ENCODE measurements at places on chromosomes 1 and 21.
A peak's percentile ranks its signal among the peaks of the same experiment; 100 is the strongest.

GRCh38 chr1:195804547-195804946 is 803.7 kb downstream of the KCNT2 start:
- DNase-seq = no peak

DNA sequence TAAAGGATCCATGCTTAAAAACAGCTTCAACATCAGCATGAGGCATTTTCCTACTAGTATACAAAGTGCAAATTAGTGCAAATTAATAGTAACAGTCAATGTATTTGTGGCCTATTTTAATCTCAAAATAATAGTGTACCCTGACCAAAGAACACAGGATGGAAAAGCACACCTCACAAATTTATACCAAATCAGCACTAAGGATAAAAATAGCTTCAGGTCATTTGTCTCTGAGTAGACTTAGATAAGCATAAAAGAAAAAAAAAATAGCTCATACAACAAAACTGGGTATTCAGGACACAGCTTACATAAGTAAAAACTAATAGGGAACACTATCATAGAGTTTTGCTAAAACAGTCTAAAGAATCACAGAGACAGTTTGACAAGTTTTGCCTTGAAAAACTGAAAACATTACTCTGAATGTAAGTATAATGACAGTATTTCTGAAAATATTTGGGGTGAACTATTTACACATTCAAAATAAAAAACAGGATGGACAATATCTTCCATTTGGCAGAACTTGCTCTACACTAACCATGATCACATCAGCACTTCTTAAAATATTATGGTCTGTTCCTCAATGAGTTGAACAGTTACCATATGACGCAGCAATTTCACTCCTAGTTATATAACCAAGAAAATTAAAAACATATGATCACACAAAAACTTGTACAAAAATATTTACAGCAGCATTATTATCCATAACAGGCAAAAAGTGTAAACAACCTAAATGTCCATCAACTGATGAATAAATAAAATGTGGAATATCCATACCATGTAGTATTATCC is 46.3 kb downstream of the RNF115 start:
- no peak for DNase-seq

DNA sequence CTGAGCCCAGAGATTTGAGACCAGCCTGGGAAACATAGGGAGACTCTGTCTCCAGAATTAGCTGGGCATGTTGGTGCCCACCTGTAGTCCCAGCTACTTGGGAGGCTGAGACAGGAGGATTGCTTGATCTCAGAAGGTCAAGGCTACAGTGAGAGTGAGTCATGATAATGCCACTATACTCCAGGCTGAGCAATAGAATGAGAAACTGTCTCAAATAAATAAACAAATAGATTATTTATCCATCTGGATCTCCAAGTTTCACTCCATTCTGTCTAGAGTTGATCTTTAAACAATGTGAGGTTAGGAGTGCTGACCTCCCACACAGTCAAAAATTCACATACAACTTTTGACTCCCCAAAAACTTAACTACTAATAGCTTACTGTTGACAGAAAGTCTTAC is 106.8 kb upstream of the PALMD start:
- DNase-seq = no peak

DNA sequence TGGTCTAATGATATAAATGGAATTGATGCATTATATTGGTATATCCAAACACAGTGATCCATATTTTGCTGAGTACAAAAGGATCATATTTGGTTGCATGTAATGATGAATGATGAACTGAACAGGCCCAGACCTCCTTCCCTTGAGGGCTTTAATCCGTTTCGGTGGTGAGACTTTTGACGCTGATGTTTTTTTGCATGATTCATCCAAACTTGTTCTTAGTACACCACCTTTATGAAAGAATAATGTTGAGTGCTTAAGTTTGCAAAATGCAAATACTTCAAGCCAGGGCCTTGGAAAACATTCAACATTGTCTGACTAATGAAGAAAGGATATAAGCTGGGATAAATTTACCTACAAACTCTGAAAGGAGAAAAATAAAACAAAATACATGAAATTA is 19.2 kb downstream of the HOOK1 start:
- DNase-seq = no peak

- DNase-seq = no peak
Observed at GRCh38 chr1:101733340-101733739, 263.4 kb downstream of the OLFM3 start.

DNA sequence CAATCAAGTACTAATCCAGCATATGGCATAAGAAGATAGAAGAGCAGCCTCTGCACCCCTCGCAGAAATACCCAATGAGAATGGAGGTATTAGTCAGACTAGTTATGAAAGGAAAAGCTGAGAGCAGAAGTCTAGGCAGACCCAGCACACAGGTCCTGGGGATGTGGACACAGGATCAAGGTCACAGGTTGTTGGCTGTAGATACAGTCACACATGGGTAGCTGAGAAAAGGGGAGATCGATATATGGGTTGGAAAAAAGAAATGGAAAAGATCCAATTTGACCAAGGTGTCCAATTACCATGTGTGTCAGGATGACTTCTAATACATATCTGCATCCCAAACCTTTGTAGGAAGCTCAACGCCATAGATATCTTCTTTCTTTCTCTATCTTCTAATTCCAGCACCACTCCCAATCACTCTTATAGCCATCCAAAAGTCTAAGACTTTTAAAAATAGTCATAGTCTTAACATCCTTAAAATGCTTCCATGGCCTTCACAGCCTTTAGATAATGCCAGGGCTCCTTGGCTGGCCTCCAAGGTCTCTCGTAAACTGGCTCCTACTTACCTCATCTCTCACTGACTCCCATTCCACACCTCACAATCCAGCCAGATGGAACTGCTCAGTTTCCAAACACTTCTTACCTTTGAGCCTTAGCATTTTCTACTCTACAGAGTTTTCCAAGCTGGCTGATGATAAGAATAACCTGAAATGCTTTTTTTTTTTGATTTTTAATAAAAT is 8.3 kb upstream of the ZC3H11B start:
- no peak for DNase-seq

DNA sequence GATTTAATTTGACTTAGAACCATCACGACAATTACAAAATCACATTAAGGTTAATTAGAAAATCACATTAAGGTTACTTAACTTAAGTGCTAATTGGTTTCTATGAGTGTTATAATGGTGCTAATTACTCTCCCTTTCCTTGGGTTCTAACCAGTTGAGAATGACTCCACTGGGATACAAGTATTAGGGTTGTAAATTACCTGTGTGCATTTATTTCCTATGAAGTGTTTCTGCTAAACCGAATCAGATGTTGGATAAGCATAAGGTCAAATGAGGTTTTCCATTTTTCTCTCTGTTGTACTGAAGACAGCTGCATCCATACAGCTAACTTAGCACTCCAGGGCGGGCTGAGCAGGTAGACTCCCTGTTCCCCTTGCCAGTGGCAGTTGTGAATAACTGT is 610.3 kb upstream of the TMPRSS15 start:
- no peak for DNase-seq

- no peak for DNase-seq
Observed at GRCh38 chr1:197567442-197567841, 207.8 kb downstream of the DENND1B start.

- DNase-seq = no peak
Observed at GRCh38 chr21:14119038-14119437, 91.7 kb downstream of the LIPI start.

- peak; percentile 27 for DNase-seq
Observed at GRCh38 chr1:1677718-1678580, 14.6 kb downstream of the SLC35E2B start.

GRCh38 chr1:114152089-114152507 is 1.6 kb downstream of the SYT6 start:
- no peak for DNase-seq

DNA sequence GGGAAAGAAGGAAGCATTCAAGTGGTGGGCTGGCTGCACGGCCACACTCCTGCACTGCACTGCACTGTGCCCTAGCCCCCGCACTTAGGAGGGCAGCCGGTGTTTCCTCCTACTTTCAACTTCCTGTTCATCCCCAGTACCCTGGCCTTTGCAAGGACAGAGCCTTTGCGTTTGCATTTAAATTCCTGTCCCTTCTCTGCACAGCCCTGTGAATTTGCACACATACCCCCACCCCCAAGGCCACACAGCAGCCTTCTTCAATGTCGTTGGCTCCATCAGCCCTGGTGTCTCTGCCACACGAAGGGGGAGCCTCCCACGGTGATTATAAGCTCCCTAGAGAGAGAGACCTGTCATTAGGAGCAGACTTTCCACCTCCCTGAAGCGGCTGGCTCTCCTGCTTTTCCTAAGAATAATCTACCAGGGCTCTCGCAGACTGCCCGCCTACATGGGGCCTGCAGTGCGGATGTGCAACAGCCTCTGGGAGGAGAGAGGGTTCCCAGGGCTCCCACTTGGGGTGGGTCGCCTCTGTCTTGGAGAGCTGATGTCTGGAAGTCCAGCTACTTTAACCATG is 13.2 kb upstream of the SLC45A3 start:
- DNase-seq = no peak

DNA sequence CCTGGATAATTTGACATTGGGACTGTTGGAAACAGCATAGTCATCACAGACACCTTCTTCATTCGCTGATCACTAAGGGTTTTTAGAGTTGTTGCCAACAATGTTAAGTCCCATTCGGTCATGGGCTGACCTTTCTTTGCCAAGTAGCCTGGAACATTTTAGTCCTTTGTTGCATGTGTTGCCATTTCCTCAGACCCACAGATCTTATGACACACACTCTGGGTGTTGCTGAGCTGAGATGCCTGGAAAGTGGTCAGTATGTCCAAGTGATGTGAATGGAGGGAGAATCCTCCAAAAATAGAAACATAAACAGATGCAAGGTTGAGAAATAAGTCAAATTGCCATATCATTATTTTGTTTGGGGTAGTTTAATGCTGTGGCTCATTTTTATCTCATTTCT is 61.5 kb upstream of the GJA5 start:
- DNase-seq = no peak

GRCh38 chr1:152486400-152487006 is 24.1 kb upstream of the LCE5A start:
- DNase-seq = no peak

- no peak for DNase-seq
Observed at GRCh38 chr1:239814306-239814881, 277.3 kb upstream of the FMN2 start.

DNA sequence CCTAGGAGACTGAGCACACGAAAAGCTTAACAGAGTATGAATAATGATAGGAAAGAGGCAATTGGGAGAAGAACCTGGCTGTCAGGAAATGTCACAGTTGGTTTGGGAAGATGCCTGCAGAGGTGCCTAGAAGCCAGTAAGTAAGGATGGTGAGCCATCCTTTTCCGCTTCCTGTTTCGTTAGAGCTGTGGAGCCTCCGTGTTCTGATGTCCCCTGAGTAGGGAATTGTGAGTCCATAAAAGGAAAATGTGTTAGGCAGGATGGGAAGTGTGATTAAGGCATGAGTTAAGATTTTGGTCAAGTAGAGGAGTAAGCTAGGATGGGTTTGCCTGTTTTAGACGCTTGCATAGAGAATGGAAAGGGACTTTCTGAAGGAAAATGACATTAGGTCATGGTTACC is 9.0 kb downstream of the CLIC4 start:
- DNase-seq = no peak

- DNase-seq = no peak
Observed at GRCh38 chr21:45499970-45500577, 42.2 kb downstream of the SLC19A1 start.

- no peak for DNase-seq
Observed at GRCh38 chr1:56094168-56094567, 485.2 kb downstream of the PLPP3 start.

DNA sequence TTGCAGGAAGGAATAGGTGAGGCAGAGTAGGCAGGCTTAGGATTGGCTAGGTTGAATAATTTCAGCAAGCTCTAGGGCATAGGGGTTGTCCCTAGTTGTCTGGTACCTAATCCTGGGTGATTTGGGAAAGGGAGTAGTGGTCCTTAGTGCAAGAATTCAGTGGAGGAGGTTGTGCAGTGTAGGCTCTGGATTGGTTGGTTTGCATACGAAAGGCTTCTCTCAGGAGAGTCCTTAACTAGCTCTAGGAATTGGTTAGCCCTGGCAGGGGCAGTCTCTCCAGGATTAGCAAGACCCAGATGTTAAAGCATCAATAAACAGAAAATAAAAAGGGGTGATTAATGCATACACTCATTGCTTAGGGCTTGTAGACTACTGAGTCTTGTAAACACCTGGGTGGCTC is 9.6 kb upstream of the CD101 start:
- DNase-seq = no peak

GRCh38 chr1:58529284-58529683 is 17.2 kb downstream of the OMA1 start:
- no peak for DNase-seq

GRCh38 chr1:225556694-225557093 is 96.2 kb downstream of the ENAH start:
- no peak for DNase-seq

DNA sequence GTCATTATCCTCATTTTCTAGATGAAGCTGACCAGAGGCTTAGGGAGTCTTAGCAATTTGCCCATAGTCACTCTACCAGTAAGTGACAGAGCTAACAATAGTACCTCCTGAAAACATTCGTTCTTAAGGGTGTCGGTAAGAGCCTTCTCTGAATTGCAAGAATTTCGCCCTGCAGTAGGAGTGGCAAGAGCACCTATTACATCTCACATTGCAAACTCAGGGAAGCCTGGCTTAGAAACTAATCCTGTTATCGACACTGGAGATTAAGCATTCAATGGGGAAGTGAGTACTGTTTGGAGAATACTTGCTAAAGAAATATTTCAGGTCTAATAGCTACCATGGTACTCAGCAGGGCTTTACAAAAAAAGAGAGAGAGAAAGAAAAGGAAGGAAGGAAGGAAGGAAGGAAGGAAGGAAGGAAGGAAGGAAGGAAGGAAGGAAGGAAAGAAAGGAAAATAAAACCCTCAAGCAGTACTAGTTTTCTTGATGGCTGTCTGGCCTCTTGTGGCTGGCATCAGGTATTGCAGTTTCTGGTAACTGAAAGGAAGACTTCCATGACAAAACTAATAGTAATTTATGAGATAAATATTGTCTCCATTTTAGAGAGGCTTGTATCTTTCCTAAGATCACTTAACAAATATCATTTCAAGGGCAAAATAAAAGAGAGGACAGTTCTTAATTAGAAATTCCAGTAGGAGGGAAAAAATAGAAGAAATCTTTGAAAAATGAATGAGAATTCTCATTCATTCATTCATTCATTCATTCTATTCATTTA is 10.4 kb downstream of the C1orf226 start:
- no peak for DNase-seq

DNA sequence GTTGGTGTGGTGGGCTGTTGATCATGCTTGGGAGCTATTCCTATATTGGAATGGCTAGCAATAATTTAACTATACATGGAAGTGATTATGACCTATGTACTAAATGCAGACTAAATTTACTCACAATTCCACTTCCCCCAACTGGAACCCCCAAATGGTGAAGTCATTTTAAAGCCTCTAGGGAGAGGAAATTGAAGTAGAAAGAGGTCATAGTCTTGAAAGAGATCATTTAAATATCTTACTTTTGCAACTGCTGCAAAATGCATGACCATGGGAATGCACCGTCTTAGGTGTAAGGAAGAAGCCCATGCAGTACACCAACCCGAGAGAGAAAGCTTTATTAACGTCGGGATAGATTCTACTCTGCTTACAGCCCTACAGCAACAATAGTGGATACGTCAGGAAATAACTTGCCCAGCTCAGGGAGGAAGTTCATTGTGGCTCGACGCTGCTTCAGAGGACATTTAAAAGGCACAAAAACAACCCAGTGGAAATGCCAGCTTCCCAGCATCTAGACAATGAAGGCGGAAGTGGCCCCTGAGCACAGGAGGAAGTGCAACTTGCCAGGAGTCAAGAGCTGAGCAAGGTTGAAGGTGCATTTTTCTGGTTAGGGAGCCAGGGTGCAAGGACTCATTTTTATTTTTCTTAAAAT is 26.5 kb downstream of the CYYR1 start:
- no peak for DNase-seq
